Astrocyte (in vitro differentiated cells and primary cell): ENCODE measurements at places on chromosomes 5 and 9.

- DNase-seq: no peak
These were observed 186.2 kb downstream of the CACNA1B start for GRCh38 chr9:138063785-138064184.

- no peak for DNase-seq
These were observed 50.3 kb downstream of the AP3S1 start for GRCh38 chr5:115892021-115892420.

GRCh38 chr5:78666041-78666444 is 17.5 kb upstream of the LHFPL2 start:
- DNase-seq: no peak

DNA sequence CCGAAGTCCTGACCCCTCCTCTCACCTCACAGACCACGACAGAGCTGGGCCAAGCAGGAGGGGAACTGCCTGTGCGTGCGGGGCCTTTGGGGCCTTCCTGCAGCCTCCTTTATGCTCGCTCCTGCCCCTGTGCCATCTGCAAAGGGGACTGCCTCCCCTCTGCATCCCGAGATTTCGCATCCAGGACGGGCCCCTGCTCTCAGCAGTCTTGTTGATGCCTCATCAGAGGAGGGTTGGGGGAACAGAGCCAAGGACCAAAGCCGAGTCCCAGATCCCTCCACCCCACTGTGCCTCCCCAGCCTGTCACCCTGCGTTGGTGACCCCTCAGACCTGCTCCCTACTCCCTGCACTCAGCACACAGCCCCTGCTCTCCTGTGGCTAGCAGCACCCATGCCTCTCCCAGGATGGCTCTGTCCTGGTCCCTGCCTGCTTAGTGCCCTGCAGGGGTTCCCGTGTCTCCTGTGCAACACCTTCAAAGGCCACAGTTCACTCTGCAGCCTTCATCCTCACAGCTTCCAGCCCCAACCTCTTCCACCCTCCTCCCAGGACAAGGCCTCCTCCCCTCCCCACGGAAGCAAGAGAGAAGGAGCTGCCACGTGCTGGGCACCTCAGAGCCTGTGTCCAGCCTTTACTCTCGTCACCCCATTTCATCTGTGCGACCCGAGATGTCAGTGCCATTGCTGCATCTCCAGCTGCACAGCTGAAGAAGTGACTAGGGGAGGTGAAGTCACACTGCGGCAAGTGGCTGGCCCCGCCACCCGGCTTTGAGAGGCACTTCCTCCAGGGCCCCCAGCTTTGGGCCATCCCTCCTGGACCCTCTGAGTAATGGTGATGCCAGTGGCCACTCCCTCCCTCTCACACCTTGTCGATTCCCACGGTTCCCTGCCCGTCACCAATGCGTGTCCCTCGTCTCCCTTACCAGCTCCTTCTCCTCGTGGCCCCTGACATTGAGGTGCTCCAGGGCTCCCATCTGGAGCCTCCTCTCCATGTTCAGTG is 62.6 kb upstream of the LRRTM2 start:
- DNase-seq: no peak
